Hematopoietic multipotent progenitor cell treated with erythropoietin and hydrocortisone succinate and interleukin-3 and kit ligand, for 6 days (in vitro differentiated cells): ENCODE measurements at places on chromosomes 11 and 22.

- no peak for DNase-seq
These were observed 12.4 kb upstream of the POLDIP3 start for GRCh38 chr22:42626951-42627625.

DNA sequence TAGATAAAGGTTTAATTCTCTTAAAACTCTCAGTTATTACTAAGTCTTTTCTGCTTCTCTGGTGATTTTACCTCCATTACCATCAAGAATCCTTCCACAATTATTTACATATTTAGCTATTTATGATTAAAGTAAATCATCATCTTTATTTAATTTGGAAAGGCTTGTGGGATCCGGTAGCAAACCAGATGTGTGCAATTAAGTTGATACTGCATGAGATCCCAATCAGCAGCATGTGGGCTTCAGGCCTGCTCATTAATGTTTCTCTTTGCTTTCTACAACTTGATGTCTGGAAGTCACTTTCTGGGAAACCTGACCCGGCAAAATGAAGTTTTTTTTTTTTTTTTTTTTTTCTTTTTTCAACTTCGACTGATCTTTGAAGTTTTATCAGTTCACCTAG is 558.4 kb upstream of the ANO5 start:
- DNase-seq: no peak

- no peak for DNase-seq
These were observed 5.2 kb downstream of the PPP2R1B start for GRCh38 chr11:111761036-111761435.

- no peak for DNase-seq
These were observed 34.7 kb upstream of the CLNS1A start for GRCh38 chr11:77672264-77672663.

DNA sequence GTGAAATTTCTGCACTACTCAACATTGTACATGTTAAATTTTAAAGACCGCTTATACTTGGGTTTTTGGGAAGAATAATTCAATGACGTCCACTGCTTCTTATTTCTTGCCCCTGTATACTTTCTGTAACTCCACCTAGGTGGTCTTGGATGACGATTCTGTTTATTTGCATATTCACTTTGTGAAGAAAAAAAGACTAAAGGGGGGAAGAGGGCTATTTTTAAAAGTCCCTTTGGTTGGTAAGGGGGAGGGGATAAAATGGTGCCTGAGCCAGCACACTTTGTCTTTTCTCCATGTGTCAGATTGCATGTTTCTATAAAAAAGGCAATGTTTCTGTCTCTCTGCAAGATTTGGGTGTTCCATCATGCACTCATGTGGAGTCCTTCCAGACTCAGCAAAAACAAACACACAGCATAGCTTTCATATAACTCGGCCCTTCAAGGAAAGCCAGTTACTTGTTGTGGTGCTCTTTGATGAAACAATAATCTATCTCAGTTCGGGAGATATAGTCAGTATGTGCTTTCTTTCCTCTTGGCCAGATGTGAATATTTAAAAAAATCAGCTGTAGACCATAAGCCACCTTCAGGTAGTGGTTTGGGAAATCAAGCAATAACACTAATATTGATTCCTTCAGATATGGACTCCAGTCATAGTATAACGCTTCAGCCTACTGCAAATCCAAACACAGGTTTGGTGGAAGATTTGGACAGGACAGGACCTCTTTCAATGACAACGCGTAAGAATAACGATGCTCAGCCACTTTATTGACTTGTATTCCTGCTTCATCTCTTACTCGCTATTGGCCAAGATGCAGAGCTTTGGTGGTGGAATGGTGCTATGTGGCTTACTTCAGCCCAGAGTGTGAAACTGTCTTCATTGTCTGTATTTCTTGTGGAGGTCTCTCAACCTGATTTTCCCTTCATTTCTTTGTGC is 68.8 kb downstream of the CD44 start:
- DNase-seq: no peak

- DNase-seq: no peak
These were observed 19.7 kb downstream of the SHISAL1 start for GRCh38 chr22:44293034-44293433.

- DNase-seq: no peak
These were observed 57.5 kb upstream of the PPARA start for GRCh38 chr22:46092670-46093410.

DNA sequence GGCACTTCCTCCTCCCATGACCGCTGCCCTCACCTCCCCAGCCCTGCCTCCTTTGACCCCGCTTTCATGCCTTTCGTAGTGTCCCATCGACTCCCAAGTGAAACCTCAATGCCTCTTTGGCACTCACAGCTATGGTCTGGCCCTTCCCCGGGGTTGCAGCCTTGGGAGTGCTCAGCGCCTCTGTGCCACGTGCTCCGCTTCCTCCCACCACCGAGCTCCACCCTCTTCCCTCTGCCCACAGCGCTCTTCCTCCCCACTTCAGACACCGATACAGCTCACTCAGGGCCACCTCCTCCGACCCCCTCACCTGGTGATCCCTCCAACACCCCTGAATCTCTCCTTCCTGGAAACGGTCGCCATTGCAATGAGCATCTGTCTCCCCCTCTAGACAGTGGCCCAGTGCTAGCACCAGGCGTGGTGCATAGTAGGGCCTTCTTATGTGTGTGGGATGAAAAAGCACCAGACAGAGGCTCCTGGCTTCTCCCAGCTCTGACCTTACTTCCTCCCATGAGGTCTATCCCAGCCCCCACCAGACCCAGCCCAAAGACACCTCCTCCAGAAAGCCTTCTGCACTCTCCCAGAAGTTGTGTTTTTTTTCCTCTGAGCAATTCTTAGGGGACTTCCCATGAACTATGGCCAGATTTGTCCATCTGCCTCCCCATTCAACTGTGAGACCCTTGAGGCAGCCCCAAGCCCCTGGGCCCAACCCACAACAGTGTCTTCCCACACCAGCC is 16.4 kb upstream of the SCGB1A1 start:
- DNase-seq: peak; percentile 79

- DNase-seq: no peak
These were observed 133.5 kb downstream of the CNTN5 start for GRCh38 chr11:99154277-99154676.

DNA sequence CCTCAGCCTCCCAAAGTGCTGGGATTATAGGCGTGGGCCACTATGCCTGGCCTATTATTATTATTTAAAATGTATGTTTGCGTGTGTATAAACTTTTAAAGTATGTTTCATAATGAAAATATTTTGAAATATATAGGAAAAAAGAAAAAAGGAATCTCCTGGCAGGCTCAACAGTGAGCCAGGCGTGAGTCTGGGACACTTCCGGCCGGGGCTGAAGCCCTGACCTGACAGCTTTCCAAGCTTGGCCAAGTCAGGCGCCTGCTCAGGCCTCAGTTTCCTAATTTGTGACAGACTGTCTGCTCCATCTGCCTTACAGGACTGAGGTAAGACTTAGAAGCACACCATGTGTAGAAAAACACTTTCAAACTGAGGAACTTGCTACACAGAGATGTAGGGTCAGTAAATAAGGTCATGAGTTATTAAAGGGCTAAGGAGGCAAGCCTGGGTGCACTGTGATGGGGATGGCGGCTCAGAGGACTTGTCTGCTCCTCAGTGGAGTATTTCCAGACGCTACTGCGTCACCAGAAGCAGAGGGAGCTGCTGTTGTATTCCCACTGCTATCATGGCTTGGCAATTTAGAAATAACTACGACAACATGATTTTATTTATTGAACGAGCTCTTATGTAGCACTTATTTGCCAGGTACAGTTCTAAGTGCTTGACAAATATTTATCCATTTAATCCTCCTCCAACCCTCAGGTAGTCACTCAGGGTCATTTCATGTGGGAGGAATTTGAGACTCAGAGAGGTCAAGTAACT is 100.1 kb downstream of the PRR5L start:
- no peak for DNase-seq

- no peak for DNase-seq
These were observed 100.4 kb downstream of the ARL14EP start for GRCh38 chr11:30423279-30423648.

DNA sequence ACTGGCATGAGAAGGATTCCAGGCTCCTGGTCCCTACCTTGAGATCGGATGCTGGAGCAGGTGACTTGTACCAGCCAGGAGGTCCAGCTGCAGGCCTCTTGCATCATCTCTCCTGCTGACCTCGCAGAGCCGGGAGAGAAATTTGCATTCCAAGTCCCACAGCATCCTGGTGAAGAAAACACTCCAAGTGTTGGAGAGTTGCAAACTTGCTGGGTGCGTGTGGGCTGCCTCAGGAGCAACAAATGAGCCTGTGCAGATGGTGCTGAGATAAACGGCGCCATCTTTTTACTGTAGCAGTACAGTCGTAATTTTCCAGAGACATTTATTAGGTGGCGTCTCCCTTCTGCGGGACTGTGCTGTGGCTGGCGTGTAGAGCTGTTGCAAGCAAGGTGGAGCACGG is 32.1 kb upstream of the ZBTB16 start:
- no peak for DNase-seq

DNA sequence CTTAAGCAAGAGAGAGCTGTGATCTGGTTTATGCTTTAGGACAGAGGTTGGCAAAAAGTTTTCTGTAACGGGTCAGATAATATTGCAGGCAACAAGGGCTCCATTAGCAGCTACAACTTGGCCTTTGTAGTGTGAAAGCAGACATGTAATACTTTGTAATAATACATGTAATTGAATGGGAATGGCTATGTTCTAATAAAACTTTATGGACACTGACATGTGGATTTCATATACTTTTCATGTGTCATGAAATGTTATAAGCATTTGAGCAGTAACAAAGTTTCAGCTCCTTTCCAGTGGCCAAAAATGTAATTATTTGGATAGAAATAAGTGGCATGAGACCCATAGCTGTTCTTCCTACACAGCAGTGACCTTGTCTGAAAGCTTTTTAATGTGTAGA is 3.1 kb downstream of the DYNC2H1 start:
- no peak for DNase-seq

GRCh38 chr11:45715418-45715817 is 50.0 kb upstream of the CHST1 start:
- no peak for DNase-seq

GRCh38 chr11:12777208-12777874 is 103.1 kb downstream of the TEAD1 start:
- no peak for DNase-seq

DNA sequence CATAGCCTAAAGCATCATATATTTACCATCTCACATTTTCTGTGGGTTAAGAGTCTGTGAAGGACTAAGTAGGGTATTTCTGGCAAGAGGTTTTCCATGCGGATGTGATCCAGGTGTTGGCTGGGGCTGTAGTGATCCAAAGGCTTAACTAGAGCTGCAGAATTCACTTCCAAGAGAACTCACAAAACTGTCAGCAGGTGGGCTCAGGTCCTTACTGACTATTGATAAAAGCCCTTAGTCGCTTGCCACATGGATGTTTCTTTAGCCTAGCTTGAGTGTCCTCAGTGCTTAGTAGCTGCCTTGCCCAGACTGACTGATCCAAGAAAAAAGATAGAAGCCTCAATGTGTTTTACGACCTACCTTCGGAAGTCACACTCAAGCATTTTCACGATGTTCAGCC is 250.8 kb downstream of the CNTN5 start:
- DNase-seq: no peak

DNA sequence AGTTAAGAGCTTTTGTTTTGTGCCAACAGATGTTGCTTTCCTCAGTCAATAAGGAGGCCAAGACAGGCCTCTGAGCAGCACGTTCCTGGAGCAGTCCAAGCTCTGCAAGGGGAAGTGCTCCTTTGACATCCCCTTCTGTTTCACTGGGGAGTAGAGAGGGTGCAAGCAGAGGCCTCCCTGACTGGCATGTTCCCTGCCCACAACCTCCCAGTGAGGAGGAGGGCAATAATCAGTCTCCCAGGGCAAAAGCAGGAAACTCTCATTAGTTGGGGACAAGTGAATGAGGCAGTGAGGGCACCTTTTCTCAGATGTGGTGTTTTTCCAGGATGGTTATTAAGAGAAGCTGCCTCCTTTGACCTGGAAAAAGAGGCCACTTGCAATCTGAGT is 79.5 kb upstream of the ZBED5 start:
- no peak for DNase-seq

DNA sequence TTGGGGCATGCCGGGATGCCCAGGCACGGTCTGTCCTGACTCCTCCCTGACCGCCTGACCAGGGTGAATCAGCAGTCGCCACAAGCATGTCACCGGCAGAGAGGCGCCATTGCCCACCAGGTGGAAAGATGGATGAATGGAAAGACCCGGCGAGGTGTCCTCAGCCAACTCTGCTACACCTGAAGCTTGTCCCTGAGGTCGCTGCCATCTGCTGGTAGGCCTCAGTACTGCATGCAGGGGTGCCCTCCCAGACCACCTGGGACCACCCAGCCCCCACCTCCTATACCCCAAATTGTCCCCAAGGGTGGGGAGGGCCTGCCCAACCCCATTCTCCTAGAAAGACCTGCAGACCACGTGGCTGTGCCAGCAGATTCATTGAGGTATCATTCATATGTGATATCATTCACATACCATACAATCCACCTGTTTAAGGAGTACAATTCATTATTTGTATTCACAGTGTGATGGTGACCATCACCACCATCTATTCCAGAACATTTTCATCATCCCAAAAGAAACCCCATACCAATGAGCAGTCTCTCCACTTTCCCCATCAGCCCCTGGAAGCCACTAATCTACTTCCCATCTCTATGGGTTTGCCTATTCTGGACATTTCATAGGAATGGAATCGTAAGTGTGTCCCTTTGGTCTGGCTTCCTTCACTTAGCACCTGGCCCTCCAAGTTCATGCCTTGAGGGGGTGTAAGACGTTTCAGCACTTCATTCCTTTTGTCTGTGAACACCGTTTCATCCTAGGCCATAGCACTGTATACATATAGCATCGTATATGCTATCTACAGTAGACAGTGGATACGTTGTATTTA is 17.5 kb downstream of the FGF3 start:
- DNase-seq: peak; percentile 32

- DNase-seq: peak; percentile 82
These were observed 11.8 kb downstream of the TUB start for GRCh38 chr11:8092587-8093424.

DNA sequence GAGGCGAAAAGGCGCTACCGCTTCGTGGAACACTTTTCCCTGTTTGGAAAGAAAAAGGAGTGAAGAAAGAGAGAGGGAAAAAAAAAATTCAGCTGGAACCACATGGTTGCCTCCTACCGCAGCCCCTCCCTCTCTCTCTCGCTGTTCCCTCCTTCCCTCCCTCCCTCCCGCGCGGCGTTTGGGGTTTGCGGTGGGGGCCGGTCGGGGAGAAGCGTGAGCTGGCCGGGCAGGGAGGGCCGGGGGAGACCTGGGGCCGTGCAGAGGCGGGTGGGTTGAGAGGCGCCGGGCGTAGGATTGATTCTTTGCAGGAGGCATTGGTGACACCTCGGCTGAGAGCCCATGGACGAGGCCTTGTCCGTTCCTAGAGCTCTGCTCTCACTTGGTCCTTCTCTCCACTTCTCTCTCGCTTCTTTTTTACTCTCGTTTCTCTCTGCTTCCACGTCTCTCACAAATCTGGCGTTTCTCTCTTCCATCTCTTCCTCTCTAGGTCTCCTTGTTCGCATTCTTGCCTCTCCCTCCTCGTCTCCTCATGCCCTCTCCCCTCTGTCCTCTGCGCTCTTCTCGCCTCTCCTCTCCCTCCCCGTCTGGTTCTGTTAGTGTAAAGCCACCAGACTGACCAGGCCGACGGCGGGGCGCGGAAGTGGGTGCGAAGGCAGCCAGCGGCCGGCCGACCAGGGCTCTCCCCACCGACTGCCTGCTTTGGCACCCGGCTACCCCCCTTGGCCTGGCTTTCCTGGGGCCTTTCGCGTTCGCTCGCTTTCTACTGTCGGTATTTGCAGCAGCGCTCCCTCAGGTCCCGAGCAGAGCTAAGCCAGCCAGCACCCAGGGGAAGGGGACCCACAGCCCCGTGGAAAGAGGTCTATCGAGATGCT is at the start of gene CLMP:
Gene CLMP, minus strand, starts transcription at position 61 of the 872 bp plus-strand sequence. CDS start 308 bp downstream, outside the sequence.
- no peak for DNase-seq
